Dermis blood vessel endothelial cell (primary cell): ENCODE measurements at places on chromosomes 13 and 19. TPM values are rescaled to one million over a fixed set of nuclear protein-coding genes. Genes with fewer than 3 reads are reported as not detected.
A peak's percentile ranks its signal among the peaks of the same experiment; 100 is the strongest.

The PLK5 gene
- total RNA-seq: not detected in 2 replicates

The PRX gene
- 1.7 and 2.1 TPM in 2 replicates for total RNA-seq

DNA sequence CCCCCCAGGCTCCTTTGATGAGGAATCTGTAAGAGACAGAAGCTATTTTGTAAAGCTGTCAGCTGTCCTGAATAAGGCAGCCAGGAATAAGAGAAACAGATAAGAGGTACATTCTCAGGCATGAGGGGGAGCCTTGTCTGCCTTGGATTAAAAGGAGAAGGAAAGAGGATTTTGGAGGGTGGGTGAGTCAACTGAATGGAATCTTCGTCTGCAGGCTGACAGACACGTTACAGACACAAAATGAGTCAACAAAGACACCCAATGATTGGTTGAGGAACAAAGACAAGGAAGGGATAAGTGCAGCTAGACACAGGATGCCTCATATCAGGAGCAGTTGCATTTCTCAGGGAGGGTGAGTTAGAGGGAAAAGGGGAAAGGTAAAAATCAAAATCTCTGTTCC, 162.5 kb downstream of the OLFM4 start:
- no peak for DNase-seq

DNA sequence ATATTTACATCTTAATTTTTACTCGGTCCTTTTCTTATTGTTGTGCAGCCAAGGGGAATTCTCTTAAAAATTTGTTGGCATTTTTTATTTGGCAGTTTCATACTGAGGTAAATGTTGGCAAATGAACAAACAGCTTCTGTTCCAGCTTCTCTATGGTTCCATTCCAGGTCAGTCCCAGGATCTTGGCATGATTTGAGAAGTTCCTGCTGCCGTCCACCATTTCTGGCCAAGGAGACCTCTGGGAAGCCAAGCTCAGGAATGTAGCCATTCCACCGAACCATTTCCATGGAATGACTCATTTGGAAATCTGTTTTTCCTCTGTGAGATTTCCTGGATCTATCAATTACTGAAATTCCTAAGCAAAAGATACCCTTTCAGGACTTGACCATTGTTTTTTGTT, 43.9 kb downstream of the SLC10A2 start:
- no peak for DNase-seq

The ZNF730 gene
- total RNA-seq: 1.2 and 4.1 TPM in 2 replicates

DNA sequence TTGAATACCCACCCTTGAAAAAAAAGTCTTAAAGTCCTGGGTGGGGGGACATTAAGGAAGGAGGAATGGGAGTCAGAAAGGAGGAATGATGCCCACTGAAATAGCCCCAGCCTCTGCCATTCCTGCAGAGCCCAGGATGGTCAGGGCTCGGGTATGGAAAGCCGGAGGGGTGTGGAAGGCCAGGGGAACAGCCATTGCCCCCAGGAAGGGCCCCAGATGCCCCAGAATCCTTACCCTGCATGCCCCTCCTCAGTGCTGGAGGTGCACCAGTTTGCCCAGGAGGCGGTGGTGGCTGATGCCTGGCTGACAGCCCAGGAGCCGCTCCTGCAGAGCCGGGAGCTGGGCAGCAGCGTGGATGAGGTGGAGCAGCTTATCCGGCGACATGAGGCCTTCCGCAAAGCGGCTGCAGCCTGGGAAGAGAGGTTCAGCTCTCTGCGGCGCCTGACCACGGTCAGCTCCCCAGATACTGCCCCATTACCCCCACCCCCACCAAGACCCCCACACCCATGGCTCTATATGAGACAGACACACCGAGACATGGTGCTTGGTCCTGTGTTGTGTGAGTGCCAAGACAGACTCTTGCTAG, 10.7 kb upstream of the SHKBP1 start:
- no peak for DNase-seq

The COL5A3 gene
- total RNA-seq: 0.23 and 0.68 TPM in 2 replicates

The TINCR gene
- under 0.01 TPM in 1 of 2 replicates, not detected in the other for total RNA-seq

DNA sequence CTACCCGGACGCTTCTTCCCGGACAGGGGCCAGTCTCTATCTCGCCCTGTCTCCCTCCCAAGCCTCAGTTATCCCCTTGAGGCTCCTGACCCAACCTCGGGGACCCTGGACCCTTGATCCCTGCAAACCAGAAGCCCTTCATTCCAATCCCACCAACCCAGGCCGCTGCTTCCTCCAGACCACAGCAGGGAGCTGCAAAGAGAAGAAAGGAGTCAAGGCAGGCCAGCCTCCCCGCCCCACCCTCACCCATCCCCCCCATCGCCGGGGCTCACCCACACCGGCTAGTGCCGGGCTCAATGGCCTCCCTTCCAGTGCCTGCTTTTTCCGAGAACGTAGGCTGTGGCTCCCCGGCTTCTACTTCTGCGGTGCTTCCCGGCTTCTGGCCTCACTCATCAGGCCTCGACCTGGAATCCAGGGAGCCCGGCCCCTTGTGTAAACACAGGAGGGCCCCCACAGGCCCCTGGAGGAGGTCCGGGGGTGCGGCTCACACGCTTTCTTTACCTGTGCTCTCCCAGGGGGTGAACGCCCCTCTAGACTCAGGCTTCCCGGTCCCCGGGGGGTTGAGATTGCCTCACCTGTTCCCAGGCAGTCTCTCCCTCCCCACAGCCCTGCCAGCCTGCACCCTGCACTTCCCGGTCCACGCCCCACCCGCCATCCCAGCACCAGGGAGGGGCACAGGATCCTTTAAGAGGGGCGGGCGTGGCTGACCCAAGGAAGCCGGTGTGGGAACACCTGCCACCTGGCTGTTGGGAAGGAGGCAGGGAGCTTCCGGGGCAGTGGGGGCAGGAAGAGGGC, at the start of gene FAM83E:
Gene FAM83E, minus strand, starts transcription at position 641 of the 795 bp plus-strand sequence. CDS start 1,704 bp downstream, outside the sequence.
- DNase-seq: no peak

- DNase-seq: peak; percentile 87
These were observed 460.0 kb downstream of the FOXO1 start for GRCh38 chr13:40206241-40207000.

DNA sequence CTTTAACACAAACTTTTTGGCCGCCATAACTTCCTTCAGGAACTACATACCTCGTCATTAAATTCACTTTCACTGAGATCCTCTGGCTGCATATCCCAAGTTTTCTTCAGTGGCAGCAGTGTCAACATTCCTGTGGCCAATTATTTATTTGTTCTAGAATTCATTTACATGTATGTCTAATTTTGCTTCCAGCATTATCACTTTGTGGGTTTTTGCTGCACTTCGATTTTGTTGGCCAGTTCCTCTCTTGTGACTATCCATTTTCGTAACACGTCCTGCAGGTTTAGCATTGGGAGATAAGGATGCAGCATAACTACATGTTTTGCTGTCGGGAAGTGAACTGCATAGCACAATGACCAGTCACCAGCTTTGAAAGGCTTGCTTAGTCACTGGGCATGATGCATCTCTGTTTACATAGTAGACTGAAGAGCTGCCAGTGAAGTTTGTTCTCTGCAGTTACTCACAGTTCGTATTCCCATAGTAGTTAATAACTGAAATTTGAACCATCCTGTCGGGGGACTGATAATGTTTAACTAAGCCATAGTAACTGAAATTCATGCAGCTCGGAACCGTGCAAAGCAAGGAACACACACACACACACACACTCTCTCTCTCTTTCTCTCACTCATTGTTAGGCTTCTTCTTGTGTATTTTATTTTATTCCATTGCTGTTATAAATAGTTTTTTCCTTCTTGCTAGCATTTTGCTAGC, 28.3 kb downstream of the ZNF507 start:
- peak; percentile 96 for DNase-seq
